ENCODE measurements at places on chromosomes 3 and 15.

DNA sequence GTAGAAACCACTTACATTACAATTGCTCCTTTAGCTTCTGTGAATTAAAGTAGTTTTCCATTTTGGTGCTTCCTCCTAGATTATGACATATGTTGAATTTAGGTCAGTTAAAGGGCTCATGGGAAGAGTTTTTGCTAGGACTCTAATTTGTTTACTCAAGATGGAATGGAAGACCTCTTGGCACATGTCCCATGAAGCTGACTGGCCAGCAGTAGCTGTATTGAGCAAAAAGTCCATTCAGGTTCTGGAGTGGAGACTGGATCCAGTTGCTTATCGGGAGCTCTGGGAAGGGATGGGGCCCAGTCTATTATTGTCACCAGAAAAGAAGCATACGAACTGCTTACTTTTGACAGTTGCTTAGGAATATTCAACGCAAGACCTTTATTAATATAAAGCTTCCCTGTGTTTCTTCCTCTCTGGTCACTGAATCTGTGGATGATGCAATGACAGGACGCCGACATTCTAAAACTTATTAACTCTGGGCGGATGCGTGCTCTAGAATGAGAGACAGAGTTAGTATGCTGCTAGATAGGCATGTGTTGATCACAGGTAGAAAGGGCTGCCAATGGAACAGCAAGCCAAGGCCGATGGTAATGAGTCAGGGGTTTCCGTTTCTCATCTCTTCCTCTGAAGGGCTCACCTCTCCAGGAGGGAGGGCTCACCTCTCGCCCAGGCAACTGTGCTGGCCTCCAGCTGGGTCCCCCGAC is 155.8 kb downstream of the NR1D2 start:
- DNase-seq, result no peak

GRCh38 chr3:50557106-50557505 is 10.4 kb downstream of the C3orf18 start:
- no peak for DNase-seq

GRCh38 chr3:66037986-66038369 is 740 bp downstream of the MAGI1 start:
- no peak for DNase-seq

- no peak for DNase-seq
These were observed 49.9 kb upstream of the XRN1 start for GRCh38 chr3:142497729-142498128.

DNA sequence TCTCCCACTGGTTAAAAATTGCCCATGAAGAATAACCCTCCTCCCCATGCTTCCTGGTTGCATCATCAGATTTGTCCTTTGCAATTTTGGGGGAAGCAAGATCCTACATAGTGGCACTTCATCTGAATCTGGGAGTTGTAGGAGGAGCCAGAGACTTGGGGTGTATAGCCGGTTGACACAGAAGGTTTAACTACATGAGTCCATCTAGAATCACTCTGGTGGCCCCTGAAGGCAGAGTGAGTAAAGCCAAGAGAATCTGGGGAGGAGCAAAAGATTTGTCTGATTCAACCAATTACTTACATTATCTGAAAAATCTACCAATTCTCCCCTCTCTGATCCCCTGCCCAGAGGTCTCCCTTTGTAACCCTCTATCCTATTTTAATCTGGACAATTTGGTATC is 50.1 kb downstream of the SYN2 start:
- no peak for DNase-seq

GRCh38 chr3:15066467-15066866 is 1.4 kb upstream of the MRPS25 start:
- DNase-seq, result no peak

DNA sequence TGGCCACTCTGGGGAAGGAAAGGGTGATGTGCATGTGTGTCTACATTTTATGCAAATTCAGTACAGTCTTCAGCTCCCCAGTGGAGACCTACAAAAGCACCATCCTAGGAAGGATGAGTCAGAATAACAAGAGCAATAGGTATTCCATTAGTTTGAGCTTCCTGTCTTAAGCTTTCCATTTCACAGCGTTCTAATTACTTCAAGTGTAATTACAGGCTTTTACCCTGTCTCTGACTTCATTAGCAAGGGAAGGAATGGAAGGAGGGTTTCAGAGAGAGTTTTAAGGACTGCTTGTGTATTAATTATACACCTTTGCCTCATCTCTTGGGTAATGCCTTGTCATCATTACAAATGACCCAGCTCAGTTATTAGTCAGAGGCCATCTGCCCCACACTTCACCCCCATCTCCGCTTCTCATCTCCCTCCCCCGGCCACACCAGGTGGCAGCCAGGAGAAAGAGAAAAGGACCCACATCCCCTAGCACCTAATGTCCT is 202.8 kb upstream of the MRPL3 start:
- DNase-seq, result no peak

GRCh38 chr15:62941699-62942098 is 100.8 kb upstream of the TPM1 start:
- no peak for DNase-seq

DNA sequence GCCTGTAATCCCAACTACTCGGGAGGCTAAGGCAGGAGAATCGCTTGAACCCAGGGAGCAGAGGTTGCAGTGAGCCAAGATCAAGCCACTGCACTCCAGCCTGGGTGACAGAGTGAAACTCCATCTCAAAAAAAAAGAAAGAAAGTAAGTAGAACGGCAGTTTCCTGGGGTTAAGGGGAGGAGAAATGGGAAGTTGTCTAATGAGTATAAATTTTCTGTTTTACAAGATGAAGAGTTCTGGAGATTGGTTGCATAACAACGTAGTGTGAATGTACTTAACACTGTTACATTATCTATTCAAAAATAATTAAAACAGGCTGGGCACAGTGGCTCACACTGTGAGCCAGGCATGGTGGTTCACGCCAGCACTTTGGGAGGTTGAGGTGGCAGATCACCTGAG is 45.4 kb downstream of the GRK7 start:
- DNase-seq, result no peak

- peak; percentile 11 for DNase-seq
These were observed 843.9 kb downstream of the TUSC7 start for GRCh38 chr3:117553461-117553860.

All from foreskin melanocyte (primary cell).